ENCODE measurements at places on chromosomes 13 and 19.

DNA sequence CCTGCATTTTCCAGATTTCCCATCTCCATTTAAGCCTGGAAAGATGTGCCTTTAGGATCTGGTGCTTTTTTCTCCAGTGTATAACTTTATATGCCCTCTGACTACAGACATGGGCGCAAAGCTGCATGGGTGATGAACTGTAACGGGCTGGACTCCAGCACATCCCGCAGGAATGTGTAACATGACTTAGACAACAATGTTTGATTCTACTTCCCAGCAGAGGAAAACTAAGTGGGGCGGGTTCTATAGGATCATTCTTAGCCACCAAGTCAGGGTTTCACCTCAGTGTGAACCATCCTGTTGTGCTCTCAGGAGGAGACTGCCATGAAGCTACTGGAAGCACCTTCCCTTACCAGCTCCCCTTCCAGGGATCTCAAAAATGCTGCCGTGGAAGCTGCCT, 93.2 kb upstream of the SERP2 start:
- no peak for DNase-seq

DNA sequence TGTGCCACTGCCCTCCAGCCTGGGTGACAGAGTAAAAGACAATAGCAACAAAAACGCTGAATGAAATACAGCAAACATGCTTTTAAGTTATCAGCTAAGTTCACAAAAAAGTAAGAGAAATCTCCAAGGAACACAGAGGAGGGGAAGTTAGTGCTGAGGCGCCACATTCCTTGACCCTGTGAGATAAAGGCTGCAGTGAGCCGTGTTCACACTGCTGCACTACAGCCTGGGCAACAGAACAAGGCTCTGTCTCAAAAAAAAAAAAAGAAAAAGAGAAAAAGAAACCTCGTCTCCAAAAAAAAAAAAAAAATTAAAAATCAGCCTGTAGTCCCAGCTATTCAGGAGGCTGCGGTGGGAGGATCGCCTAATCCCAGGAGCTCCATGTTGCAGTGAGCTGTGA, 16.3 kb upstream of the DOCK6 start:
- DNase-seq: no peak

DNA sequence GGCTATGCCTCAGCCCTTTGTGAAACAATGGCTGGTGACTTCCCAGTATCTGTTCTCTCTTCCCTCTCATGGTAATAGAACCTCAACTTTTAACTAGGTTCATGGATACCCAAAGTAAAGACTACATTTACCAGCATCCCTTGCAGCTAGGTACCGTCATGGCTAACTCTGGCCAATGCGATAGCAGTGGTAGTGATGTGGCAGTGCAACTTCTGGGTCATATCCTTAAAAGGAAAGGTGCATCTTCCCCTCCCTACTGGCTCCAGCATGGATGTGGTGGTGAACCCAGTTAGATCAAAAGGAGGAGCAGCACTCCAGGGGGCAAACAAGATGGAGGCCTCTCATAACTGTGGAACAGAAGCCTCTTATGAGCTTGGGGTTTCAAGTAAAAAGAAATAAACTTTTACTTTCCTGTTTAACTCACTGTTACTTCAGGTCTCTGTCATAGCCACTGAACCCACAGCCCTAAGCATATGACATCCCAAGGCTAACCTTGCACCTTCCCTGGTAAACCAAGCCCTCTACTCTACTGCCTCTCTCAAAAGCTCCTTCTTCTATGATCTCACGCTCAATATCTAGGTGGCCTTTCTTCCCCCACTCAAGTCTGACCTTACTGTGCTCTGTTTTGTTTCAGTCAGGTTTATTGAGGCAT, 104.4 kb downstream of the DOCK9 start:
- no peak for DNase-seq

DNA sequence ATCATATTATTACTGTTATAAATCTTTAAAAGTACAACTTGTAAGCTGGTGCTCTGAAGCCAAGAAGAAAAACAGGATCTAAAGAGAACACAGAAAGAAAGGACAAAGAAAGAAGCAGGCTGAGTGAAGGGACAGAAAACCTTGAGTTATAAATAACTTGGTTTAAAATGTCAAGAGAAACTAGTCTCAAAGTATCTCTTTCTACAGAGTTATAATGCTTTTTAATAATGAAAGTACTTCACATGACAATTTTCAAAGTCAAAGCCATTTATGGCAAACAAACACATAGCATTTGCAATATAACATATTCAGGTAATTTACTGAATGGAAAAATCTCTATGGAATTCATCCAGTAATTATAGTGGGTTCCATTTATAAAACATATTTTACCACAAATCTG, 33.4 kb downstream of the CAB39L start:
- DNase-seq: no peak

- DNase-seq: no peak
Measured at GRCh38 chr13:40599747-40600146, 66.7 kb downstream of the FOXO1 start.

DNA sequence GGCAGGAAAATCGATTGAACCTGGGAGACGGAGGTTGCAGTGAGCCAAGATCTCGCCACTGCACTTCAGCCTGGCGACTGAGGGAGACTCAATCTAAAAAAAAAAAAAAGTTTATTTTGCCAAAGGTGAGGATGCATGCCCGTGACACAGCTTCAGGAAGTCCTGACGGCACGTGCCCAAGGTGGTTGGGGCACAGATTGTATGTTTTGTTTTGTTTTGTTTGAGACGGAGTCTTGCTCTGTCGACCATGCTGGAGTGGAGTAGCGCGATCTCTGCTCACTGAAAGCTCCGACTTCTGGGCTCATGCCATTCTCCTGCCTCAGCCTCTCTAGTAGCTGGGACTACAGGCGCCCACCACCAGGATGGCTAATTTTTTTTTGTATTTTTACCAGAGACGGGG, 3.3 kb upstream of the ZNF552 start:
- no peak for DNase-seq

GRCh38 chr19:12790628-12791344, 500 bp upstream of the JUNB start:
- DNase-seq: no peak

DNA sequence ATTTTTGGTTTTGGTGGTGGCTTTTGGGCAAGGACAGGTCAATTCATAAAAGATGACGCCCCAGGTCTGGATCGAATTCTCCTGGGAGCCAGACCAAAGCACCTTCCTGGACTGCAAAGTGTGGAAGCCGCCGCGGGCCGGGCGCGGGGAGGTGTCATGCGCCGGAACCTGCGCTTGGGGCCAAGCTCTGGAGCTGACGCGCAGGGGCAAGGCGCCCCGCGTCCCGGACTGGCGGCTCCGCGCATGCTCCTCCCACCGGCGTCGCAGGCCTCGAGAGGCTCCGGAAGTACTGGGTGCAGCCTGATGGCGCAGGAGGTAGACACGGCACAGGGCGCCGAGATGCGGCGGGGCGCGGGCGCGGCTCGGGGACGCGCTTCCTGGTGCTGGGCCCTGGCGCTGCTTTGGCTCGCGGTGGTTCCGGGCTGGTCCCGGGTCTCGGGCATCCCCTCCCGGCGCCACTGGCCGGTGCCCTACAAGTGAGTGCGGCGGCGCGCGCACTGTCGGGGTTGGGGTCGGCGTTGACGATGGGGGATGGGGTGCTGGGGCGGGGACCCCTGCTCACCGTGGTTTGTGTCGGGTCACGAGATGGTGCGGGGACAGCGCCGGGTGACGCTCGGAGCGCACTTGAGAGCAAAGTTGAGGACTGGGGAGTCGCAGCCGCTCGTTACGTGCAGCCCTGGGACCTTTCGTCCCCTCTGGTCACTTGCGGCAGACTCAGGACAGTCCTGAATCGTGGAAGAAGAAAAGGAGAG, at the start of gene CLN5:
Gene CLN5, plus strand, starts transcription at position 286 of the 752 bp plus-strand sequence. Its CDS starts 18 bp downstream, at position 304.
- DNase-seq: peak; percentile 89

DNA sequence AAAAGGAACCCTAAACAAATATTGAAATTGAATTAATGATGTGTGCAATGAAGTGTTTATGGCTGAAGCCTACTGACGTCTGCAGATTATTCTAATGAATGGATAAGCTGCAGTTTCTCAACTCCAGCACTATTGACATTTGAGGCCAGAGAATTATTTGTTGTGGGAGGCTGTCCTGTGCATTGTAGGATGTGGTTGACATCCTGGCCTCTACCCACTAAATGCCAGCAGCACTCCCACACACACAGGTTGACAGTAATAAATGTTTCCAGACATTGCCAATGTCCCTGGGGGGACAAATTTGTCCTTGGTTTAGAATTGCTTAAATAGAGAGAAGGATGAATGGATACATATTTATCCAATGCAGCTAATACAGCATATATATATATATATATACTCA, 19.2 kb upstream of the MYH14 start:
- DNase-seq: no peak

DNA sequence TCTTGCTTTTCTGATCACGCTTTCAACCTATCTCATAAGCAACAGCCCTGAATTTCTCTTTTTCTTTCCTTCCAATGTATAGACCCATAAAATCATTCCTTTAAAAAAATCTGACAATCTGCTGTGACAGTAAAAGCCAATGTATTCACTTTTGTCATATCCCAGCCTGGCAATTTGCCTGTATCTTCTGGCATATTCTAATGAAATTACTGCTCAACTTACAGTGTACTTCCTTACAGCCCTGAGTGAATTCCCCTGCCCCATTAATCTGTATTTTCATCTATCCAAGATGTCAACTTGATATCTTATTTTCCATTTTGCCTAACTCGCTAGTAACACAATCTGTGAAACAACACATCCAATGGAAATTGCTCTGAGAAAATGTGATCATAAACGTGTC, 18.0 kb upstream of the SERP2 start:
- no peak for DNase-seq

DNA sequence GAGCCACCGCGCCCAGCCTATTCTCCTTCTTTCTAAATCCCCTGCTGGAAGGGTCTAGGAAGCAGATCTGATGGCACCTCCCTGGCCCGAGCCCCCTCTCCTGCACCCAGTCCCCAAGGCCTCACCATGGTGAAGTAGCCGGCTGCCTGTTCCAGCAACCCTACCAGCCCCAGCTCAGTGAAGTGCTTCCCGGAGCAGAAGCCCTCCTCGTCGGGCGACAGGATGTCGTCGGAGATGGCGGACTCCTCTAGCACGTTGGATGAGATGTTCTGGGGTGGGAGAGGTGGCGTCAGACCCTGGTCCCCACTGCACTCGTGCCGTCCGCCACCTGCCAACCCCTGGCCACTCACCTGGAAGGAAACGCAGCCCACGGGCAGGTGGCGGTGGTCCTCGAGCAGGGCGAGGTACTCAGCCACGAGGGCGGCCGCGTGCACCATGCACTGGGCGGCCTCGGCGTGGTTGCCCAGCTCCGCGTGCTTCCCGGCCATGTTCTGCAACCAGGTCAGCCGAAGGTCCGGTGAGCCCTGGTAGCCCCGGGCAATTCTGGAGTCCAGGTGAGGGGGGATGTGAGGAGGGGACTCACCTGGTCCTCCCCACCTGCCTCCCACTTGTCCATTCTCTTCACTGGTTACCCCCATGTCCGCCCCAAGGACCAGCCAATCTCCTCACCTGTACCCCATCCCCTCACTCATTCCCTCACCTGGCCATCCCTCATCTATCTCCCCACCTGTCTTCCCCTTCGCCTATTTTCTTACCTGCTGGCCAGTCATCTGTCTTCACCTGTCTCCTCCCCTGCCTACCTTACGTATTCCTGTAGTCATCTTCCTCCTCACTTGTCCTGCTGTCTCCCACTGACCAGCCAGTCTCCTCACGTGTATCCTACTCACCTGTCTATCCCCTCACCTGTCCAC, 11.5 kb upstream of the KANK2 start:
- DNase-seq: no peak

GRCh38 chr19:33587150-33587549, 34.6 kb upstream of the CHST8 start:
- no peak for DNase-seq

GRCh38 chr13:54633456-54633855, 1604.8 kb downstream of the OLFM4 start:
- DNase-seq: no peak

- DNase-seq: no peak
Measured at GRCh38 chr19:7865262-7865911, 8.8 kb downstream of the PRR36 start.

- DNase-seq: no peak
Measured at GRCh38 chr19:32453736-32454135, 48.2 kb downstream of the DPY19L3 start.

GRCh38 chr19:49552749-49553148, 24.9 kb downstream of the RCN3 start:
- DNase-seq: peak; percentile 20

- no peak for DNase-seq
Measured at GRCh38 chr13:102028868-102029267, 373.0 kb downstream of the FGF14 start.

GRCh38 chr19:42370068-42370520, 20.0 kb downstream of the CNFN start:
- no peak for DNase-seq

DNA sequence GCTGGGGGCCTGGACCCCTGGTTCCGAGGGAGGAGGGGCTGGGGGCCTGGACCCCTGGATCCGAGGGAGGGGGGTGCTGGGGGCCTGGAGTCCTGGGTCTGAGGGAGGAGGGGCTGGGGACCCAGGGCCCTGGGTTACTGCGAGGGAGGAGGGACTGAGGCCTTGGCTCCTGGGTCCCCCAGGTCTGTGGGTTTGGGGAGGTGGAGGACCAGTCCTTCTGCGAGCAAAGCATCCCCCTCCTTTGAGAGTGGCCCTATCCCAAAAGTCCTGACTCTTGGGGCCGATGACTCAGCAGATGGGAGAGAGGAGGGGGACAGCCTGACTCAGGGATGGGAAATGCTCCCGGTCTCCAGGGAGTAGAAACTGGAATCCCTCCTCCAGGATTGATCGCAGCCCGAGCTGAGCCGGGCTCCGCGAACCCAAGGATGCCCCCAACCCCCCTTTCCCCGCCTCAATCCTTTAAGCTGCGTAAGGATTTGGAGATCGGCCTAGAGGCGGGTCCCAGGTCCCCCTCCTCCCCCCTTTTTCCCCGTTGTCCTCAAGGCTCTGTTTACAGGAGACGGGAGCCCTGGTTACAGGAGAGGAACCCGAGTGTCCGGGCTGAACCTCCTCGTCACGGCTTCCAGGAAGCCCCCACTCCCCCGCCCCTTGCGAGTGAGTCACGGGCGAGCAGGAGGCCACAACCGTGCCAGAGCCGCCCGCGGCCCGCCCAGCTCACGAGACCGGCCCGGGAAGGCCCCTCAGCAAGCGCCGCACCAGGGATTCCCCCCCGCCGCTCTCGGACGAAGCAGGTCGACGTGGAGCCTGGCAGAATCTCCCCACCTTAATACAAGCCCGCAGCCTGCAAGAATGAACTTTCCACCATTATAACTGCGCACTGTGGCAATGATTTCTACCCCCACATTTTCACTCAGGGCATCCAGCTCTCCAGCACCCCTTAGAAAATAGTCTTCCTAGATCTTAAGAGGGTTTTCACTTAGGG, 3.0 kb upstream of the ZFP36 start:
- DNase-seq: peak; percentile 97

DNA sequence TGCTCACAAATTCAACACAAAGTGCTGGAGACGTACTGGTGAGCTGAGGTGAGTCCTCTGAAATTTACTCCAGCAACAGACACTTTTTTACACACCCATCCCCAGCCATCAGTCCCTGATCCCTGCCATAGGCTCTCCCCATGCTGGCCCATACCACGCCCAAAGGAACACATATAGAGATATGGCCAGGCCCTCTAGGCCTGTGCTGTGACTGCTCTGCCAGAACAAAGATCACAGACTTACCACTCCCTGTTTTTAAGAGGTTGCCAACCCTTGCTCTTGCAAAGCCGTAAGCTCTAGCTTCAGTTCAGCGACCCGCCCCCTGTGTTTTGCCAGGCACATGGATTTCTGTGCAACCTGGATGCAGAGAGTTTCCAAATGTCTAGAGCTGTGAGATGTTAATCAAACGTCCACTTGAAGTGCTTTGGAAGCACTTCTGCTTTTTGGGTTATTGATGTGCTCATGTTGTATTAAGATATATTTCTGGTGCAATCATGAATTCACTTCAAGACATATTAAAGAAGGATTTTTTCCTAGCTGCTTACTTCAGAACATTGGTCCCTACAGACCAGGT, 59.7 kb downstream of the DLEU7 start:
- DNase-seq: no peak

GRCh38 chr19:33641261-33641660, 19.5 kb downstream of the CHST8 start:
- no peak for DNase-seq
